ENCODE measurements at places on chromosomes 2 and 18.
A peak's percentile ranks its signal among the peaks of the same experiment; 100 is the strongest.

DNA sequence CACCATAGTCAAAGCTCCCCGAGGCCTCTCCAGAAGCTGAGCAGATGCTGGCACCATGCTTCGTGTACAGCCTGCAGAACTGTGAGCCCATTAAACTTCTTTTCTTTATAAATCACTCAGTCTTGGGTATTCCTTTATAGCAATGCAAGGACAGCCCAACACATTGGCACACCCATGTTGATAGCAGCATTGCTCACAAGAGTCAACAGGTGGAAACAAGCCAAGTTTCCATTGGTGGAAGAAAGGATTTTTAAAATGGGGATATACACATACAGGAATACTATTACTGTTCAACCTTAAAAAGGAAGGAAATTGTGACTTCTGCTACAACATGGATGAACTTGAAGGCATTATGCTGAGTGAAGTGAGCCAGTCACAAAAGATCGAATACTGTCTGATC, 186.8 kb upstream of the RAB12 start:
- no peak for DNase-seq

- no peak for DNase-seq
Observed at GRCh38 chr2:111135910-111136297, 15.2 kb downstream of the BCL2L11 start.

- DNase-seq = no peak
Observed at GRCh38 chr2:158907926-158908456, 60.4 kb upstream of the TANC1 start.

DNA sequence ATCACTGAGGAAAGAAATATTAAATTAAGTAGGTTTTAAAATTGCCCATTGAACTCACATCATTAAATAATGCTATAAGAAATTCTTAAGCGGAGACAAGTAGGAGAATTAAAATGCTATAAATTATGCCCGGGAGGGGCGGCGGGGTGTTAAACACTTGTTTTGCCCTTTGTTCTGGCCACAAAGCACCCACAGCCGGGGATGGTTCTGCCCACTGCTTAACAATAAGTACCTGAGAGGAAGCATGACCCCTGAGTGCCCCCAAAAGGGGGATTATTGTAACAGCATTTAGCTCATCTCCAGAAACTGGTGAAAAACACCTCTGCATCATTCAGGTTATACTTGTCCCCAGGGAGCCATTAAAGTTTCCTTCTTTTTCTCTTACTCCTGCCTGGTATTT, 332.7 kb upstream of the POU3F3 start:
- DNase-seq = no peak

- peak; percentile 69 for DNase-seq
Observed at GRCh38 chr2:199488772-199489400, 31.1 kb upstream of the SATB2 start.

DNA sequence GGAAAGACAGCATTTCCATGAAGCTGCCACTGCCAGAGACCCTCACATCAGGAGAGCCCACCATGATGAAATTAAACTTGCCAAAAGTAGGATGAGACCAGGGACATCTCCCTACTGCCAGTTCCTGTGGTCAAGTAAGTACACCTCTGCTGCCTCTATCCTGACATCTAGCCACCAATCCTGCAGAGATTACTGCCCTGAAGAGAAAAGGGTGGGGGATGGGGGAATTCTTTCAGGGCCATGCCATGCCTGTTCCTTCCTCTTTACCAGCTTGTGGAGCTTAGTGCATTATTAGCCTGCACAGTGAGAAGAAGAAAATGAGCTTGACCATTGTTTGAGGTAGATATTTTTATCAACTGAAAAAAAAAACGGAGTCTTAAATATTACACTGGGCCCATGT, 397.2 kb upstream of the CDH2 start:
- DNase-seq = no peak

DNA sequence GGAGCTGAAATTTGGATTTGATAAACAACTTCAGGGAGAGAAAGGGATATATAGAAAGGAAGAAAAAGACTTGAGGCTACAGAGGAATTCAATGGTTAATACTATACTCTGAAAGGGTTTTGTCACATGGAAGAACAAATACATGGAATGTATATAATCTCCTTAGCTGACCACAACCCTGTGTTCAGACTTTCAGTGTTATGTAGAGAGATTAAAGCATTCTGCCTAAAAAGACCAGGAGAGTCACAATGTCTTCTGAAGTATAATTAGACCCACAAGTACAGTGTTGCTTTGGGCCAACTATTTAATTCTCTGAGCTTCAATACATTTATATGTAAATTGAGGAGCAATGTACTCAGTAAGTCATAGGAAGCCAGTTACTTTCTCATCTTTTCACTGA, 123.8 kb upstream of the FSHR start:
- DNase-seq = no peak

- DNase-seq = no peak
Observed at GRCh38 chr2:42523341-42523740, 29.6 kb upstream of the KCNG3 start.

DNA sequence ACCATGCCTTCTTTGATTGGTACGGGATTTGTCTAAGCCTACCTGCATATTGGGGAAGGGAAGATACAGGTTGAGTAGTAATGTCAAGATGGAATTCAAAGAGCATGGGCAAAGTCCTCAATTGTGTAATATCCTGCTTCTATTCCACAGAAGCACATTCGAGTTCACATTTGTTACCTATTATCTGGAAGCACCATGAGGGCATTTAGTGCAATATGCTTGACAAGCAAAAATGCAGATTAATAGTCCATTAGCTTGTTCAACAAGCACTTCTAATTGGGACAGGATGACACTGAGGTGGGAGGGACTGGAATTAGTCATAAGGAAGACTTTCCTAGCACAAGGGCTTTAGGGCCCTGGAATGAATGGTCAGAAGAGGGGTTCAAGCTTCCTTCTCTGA, 40.5 kb downstream of the MYO5B start:
- DNase-seq = no peak
